ENCODE measurements at places on chromosomes 7 and 10.

- DNase-seq, result no peak
Observed at GRCh38 chr7:92765725-92766124, 70.6 kb downstream of the CDK6 start.

- no peak for DNase-seq
Observed at GRCh38 chr10:92239600-92240288, 51.1 kb downstream of the CPEB3 start.

- DNase-seq, result no peak
Observed at GRCh38 chr7:8389593-8390261, 43.7 kb upstream of the NXPH1 start.

- DNase-seq, result no peak
Observed at GRCh38 chr10:103125323-103126267, 67.5 kb downstream of the NT5C2 start.

- DNase-seq, result no peak
Observed at GRCh38 chr10:3476186-3476585, 303.6 kb upstream of the PITRM1 start.

DNA sequence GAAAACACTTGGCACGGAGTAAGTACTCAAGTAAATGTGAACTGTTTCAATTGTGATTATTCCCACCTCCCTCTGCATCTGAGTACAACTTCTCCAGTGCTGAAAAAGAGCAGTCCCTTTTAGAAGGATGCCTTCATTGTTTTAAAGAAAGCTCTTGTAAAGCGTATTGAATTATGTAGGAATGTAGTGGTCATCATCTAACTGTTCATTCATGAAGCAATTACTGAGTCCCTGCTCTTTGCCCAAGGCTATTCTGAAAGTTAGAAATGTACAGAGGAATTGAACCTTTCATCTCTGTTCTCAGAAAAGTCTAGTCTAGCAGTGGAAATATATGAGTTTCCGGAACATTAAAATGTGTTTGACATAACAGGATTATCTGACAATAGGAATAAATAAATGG is 127.8 kb downstream of the CACNB2 start:
- no peak for DNase-seq

- DNase-seq, result no peak
Observed at GRCh38 chr10:71392292-71392691, 4.4 kb upstream of the CDH23 start.

- no peak for DNase-seq
Observed at GRCh38 chr10:44465401-44466115, 80.7 kb upstream of the CXCL12 start.

GRCh38 chr7:8114175-8114574 is 145.6 kb downstream of the GLCCI1 start:
- DNase-seq, result no peak

GRCh38 chr10:271201-271600 is 135.9 kb downstream of the ZMYND11 start:
- DNase-seq, result no peak

DNA sequence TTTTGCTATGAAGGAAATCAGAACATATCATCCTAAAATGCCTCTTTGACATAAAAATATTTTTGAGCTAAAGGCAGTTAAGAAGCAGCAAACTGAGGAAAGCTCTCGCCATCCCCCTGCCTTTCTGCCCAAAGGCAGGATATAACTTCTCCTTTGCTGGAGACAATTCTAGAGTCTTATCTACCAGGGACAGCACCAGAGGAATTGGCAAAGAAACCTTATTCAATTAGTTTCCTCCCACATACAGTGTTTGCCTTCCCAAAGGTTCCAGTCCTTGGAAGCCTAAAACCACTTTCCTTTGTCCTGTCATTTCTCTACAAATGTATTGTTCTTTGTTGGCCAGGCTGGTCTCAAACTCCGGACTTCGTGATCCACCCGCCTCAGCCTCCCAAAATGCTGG is 33.7 kb downstream of the MASTL start:
- DNase-seq, result no peak

DNA sequence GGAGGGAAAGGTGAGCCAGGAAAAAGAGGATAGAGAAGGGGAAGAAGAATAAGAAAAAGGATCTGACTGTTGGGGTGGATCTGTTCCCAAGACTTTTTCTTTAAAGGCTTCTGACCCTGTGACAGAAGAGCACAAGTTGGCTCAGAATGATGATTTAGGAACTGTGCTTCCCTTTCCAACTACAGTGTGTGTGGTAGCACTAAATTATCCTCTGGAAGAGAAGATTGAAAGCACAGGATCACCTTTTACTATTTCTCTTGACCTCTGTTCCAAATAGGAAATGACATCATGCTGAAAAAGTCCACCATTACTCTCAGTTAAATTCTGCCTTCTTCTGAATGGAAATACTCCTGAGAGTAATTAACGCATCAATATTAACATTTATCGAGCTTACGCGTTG is 47.2 kb downstream of the VAX1 start:
- DNase-seq, result no peak

DNA sequence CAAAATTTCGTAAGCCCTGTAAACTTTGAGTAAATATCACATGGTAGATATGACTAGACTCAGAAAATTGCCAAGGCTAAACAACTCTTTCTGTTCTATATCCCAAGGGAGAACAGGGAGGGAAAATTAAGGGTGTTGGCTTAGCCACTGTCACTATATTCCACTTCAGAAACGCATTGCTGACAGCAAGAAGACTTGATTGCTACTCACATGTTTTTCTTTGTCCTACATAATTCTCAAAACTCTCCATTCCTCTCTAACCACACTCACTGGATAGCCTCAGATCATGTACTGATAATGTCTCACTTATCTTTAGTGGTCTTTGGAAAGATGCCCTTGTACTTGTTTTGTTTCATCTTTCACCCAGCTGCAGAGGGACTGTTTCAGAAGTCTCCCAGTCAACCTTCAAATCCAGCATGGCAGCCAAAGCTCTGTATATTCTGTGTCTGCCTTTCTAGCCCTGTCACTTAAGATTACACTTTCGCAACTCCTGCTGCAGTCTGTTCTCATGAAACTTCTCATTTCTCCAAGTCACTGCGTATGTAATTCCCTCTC is 582.4 kb upstream of the FZD8 start:
- no peak for DNase-seq

DNA sequence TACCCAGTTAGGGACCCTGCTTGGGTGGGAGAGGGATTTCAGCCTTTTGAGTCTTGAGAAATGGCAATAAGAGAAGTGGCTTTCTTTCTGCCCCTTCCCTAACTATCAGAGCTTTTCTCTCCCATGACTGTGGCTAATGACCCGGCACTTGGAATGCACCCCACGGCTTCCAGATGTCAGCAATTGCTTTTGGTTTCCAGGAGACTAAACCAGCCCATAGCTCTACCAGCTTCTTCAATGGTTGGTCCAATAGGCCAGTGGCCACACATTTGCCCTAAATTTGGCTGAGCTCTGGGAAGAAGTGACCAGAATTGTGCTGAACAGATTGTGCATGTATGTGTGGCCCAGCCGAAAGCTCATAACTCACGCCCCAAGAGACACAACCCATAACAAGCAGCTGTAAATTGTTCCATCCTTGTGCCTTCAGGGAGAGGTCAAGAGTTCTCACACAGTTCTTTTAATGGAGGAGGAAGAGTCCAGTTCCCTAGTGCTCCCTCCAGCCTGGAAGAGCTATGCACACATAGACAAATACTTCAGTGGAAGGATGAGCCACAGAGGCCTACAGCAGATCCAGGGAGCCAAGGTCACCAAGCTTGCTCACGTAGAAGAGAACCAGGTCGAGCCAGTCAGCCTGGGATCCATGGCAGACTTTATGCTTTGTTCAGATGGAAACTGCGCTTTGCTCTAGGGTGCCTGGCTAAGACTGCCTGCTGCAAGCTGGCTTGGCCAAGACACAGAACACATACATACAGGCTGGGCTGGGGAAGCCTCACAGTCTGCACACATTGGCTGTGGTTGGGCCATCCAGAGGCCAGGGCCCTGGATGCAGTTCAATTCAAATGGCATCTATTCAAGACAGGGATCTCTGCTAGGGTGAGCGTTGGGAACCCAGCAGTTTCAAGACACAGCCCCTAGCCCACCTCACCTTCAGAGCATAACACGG is 131.8 kb upstream of the HABP2 start:
- DNase-seq, result no peak

DNA sequence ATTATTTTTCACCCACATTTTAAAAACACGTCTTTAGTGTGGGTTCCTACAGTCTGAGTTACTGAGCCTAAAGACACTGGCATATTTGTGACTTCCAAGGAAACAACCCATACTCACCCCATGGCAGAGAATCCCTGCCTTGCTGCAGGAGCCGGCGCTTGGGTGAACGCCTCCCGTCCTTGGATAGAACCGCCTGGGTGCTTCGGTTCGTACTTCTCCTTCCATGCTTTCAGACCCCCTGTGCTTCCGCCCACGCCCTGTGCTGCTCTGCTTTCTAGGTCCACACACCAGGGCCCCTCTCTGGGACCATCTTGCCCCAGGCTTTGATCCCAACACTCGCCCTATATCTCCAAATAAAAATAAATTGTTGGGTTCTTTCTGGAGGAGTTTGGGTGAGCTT is 125.8 kb downstream of the PTPRN2 start:
- no peak for DNase-seq

DNA sequence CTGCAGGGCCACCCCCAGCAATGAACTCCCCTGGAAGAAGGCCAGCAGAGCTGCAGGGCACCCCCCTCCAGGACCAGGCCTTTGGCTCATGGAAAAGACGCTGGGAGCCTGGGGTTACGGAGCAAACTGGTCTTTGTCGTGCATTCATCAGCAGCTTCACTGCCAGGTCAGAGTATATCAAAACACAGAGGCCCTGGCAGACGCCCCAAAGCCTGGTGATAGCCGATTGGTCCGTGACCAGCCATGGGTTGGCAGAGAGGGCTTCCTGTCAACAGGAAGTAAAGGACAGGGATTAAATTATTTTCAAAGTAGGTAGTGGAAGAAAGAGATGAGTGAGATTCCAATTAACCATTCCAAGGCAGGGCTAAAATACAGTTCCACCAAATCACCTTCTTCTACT is 9.0 kb downstream of the PRKAG2 start:
- DNase-seq, result no peak

GRCh38 chr10:124605001-124605370 is 139.2 kb downstream of the FAM53B start:
- DNase-seq, result no peak

DNA sequence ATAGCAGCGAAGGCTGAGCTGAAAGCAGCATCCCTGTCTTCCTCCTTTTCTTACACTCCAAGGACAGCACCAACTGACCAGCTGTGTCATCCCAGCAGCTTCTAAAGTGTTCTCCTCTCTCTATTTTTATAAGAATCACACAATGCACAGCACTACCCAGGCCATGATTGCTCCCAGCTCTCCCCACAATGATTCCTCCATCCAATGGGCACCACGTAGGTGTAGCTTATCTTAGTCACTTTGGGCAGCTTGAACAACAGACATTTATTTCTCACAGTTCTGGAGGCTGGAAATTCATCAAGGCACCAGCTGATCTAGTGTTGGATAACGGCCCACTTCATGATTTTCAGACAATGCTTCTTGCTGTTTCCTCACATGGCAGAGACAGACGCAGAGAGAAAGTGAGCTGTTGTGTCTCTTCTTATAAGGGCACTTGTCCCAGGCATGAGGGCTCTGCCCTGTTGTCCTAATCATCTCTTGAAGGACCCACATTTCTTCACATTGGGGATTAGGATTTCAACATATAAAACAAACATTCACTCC is 92.0 kb upstream of the CDC14C start:
- no peak for DNase-seq

GRCh38 chr10:63143987-63144386 is 10.9 kb downstream of the NRBF2 start:
- DNase-seq, result no peak

GRCh38 chr7:74350751-74351150 is 61.5 kb downstream of the CLIP2 start:
- DNase-seq, result no peak

DNA sequence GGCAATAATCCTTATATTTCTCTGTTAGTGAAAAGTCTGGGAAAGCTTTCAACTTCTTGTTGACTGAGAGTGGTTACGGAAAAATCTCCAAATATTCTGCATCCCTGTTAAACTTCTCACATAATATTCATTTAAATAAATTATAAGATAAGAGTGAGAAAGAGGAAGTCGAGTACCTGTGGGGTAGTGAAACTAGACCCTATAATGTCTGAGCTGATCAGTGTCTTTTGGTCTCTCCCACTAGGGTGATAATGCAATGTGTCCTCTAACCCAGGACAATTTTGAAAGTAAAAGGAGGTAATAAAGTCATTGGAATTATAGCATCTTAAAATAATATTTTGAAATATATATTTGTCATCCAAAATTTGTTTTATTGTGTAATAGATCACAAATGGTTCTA is 2.1 kb upstream of the AGR3 start:
- no peak for DNase-seq

DNA sequence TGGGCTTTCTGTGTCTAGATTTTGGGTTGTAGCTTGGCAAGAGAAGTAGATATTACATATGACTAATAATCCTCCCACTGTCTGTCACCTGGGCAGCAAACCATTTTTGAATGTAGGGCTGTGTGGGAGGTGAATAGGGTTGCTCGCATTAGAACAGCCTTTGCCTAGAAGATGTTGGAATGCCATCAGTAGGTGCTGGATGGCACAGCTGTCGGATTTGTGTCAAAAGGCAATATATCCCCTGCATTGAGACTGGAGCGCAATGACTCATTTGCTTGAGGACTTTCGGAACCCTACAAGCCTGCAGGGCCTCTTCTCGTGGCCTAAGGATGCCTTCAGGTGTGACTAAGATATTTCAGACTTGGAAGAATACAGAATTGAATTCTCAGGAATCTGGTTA is 323.8 kb downstream of the GPR158 start:
- no peak for DNase-seq

All from right renal pelvis (tissue), 4 donors.